Activated CD8-positive, alpha-beta T cell treated with anti-CD3 and anti-CD28 coated beads for 36 hours (primary cell): ENCODE measurements at places on chromosomes 2 and 18. TPM values are rescaled to one million over a fixed set of nuclear protein-coding genes. Genes with fewer than 3 reads are reported as not detected.

GRCh38 chr18:29496152-29496680, 1319.3 kb upstream of the CDH2 start:
- DNase-seq: no peak

GRCh38 chr2:168671932-168672331, 130.5 kb upstream of the NOSTRIN start:
- no peak for DNase-seq

GRCh38 chr2:160044728-160045127, 17.7 kb downstream of the PLA2R1 start:
- no peak for DNase-seq

- DNase-seq: no peak
These were observed 1221.7 kb upstream of the ZEB2 start for GRCh38 chr2:145741636-145742035.

- no peak for DNase-seq
These were observed 177.3 kb downstream of the AGAP1 start for GRCh38 chr2:235670974-235671787.

DNA sequence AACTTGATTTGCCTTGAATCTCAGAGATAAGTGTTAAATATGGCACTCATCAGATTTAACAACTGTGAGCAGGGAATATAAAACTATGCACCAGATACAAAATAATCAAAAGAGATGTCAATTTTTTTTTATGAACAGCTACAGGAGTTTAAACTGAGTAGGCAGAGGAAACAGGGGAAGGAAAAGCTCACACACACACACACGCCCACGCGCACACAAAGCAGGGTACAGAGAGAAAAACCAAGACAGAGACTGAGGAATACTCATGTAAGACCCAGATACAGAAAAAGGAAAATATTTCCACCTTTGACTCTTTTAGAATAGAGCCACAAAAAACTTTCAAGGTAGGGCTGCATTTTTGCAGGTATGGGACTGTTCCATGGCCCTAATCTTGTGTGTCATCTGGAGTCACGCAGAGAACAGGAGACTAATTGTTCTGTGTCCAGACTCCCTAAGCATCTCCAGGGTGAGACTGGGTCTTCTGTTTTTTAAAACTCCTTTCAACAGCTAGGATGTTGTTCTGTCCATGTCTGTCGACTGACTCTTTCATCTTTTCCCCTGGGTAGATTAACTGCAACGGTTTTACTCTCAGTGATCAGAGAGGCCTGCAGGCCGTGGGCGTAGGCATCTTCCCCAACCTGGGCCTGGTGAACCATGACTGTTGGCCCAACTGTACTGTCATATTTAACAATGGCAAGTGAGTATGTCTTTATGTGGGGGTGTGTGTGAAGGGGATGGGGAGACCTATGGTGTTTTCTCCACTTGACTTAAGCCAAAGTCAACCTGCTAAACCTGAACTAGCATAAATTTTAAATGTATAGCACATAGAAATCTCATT, 23.0 kb downstream of the SMYD1 start:
- peak; percentile 66 for DNase-seq

DNA sequence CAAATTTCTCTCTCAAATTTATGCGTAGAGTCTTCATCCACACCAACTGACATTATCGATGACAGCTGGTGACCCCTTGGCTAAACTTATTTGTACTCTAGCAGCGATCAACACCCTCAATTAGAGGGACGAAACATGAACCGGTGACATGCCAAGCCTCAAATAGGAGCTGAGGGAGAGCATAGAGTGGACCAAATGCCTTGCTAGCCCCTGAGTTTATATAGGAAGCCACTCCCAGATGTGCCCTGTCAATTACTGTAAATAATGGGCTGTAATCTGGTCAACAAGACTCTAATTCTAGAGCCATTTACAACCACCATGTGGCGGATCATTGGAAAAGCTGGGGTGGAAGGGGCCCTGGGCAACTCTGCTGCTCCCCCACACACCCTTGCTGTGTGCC, 47.6 kb upstream of the FHL2 start:
- no peak for DNase-seq

The DOCK10 gene
- total RNA-seq: 198 TPM

The ATP6V1B1 gene
- not detected for total RNA-seq
